ENCODE measurements at places on chromosomes 2 and 18. TPM values are rescaled to one million over a fixed set of nuclear protein-coding genes. Genes with fewer than 3 reads are reported as not detected.

Gene ADRA2B
- total RNA-seq: 0.98 TPM

Gene CXCR1
- 0.15 TPM for total RNA-seq

- no peak for DNase-seq
Measured at GRCh38 chr2:111634995-111635538, 248.9 kb downstream of the ANAPC1 start.

Gene BOLL
- total RNA-seq: not detected

GRCh38 chr2:43340066-43340465, 113.7 kb upstream of the ZFP36L2 start:
- DNase-seq: no peak

Gene CHRNG
- not detected for total RNA-seq

DNA sequence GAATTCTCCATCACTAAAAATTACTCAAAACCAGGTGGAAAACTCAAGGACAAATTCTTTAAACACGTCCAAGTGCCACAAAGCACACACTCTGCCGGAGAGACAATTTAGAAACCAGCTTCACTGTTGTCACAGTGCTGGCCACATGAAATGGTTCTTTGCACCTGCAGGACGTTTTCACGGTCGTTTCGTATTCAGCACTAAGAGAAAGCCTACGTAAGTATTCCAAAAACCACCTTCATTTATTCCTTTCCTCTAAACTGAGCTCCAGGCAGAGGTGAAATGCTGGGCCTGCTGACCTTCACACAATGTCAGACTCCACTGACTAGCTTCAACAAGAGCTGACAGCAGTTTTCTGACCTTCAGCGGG, 680 bp downstream of the ATP5F1A start:
- DNase-seq: no peak

Gene XDH
- total RNA-seq: 0.30 TPM

- no peak for DNase-seq
Measured at GRCh38 chr2:140256080-140256479, 1475.9 kb upstream of the NXPH2 start.

- DNase-seq: no peak
Measured at GRCh38 chr18:51076503-51076902, 46.5 kb downstream of the SMAD4 start.

Gene CD8B
- total RNA-seq: 2.4 TPM

DNA sequence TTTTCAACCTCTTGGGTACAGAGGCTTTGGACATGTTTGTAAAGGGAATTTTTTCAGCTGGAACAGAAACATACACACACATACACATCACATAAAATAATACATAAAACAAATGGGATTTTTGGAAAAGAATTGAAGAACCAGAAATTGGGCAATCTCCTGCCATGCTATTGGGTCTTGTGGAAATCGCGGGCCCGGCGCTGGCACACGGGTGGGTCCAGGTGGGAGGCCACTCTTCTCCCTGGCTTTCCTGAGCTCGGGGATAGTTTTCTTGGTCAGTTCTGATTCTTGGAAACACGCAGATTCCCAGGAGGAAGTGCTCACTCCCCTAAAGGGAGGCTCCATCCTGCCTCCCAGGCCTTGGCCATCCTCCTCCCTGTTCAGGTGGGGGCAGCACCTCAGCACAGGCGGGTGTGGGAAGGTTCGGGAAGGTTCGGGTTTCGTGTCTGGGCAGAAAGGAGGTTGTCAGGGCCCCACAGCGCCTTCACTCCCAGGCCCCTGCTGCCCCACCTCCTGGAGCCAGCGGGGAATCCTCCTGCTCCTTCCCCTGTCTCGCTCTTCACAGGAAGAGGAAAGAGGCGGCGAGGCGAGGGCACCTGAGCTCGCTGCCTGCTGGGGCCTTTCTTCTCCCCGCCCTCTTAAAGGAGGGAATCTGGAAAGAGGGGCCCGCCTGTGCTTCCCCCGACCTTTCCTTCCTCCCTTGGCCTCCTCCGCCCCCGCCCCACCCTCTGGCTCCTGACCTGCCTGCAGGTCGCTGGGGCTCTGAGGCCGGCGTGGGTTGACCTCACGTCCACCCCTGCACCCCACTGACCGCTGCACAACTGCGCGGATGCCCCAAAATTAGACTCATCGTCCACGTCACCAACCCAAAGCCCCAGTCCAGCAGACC, 97.8 kb upstream of the PXDN start:
- DNase-seq: no peak

Gene CXCR4
- 3.9 TPM for total RNA-seq

DNA sequence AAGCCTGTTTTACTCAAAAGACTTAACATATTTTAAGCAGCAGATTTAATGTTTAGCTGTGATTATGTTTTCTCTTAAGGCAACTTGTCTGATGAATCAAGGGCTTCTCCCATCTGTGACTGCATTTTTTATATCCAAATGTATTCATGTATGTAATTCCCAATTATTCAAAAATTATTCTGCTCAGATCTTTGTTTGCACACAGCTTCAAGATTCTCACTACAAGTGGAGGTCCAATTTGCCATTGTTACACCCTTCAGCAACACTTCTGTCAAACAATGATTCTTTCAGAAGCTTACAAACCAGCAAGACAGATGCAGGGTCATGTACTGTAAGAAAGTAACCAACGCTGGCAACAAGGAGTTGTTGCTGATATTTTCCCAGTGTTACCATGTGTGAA, 5.9 kb upstream of the LRPPRC start:
- no peak for DNase-seq

DNA sequence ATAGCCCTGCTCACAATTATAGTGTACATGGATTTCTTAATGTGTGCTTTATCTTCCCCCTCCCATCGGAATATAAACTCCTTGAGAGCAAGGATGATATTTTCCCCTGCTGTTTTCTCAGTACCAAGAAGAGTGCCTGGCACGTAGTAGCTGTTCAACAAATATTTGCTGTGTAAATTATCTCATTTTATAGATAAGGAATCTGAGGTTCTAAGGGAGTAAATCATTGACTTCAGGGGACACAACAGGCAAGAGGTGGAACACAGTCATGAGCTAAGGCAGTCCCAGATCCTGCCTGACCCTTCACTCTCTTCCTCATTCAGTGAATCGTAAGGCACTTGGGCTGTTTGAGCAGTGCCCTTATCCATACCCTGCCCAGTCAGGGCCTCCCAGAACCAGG, 187.3 kb upstream of the TNP1 start:
- DNase-seq: no peak
